ENCODE measurements at places on chromosomes 16 and 17.

- DNase-seq: peak; percentile 18
These were observed 4.8 kb upstream of the QPRT start for GRCh38 chr16:29674188-29674587.

GRCh38 chr17:8249621-8250500 is 772 bp downstream of the PFAS start:
- DNase-seq: no peak

DNA sequence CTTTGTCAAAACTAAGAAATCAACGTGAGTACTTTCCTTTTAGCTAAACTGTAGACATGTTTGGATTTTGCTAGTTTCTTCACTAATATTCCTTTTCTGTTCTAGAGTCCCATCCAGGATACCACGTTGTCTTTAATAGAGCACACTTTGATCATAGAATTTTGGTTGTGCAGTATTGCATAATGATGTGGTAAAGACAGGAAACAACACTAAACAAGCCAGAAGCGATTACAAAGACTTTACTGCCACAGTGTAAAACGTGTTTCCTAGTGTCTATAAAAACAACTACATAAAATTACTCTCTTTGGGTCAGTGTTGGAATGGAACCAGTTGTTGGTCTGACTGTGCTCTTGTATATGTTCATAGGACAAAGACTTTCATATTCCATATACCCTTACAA is 19.3 kb downstream of the SHISA9 start:
- DNase-seq: no peak

- no peak for DNase-seq
These were observed 62.5 kb downstream of the EMP2 start for GRCh38 chr16:10517868-10518267.

DNA sequence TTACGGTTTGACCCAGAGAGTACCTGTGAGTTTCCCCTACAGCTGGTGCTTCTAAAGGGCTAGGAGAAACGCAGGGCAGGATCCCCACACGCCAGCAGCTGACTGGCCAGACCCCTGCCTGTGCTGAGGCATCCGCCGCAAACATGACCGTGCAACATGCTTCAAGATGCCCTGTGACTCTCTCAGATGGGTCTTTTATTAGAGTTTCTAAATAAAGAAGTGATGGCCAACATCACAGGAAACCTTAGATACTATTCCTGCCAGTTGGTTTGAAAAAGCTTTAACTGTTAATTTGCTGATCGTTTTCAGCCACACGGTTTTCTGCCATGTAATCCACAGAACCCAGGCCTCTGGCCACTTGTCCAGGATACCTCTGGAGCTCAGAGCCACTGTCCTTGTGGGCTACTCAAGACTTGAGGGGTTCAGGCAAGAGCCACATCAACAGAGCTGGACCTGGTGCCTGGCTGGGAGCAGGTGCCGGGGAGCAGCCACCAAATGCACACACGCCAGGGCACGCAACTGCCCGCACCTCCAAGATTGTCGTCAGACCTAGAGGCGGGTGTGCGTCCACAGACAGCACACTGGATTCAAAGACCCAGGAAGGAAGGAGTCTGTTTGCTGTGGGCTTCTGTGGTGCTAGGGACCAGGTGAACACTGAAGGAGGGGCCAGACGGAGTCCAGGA is 118.4 kb downstream of the ZNF778 start:
- no peak for DNase-seq

GRCh38 chr17:13721705-13722104 is 120.0 kb upstream of the HS3ST3A1 start:
- no peak for DNase-seq

- no peak for DNase-seq
These were observed 58.7 kb upstream of the NOL11 start for GRCh38 chr17:67659028-67659427.

Data from COR-L47 (cell line).